Lung microvascular endothelial cell (primary cell): ENCODE measurements at places on chromosomes 7 and 10.

DNA sequence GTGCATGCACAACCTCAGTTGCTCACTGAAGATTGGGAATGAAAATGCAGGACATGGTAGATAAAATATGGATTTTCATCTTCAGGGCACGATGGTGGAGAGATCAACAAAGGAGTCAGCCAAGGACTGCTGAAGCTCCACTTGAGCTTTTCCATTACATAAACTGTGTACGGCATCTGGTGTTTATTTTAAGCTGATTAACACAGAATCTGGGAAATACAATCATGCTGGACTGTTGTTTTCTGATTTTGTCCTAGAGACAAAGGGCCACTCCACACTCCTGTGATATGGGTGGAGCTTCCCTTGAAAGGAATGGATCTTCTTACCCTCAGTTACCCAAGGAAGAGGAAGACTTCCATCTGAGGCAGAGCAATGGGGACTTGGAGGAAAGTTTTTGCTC lies 120.6 kb downstream of the SAMD9 start:
- DNase-seq = no peak

DNA sequence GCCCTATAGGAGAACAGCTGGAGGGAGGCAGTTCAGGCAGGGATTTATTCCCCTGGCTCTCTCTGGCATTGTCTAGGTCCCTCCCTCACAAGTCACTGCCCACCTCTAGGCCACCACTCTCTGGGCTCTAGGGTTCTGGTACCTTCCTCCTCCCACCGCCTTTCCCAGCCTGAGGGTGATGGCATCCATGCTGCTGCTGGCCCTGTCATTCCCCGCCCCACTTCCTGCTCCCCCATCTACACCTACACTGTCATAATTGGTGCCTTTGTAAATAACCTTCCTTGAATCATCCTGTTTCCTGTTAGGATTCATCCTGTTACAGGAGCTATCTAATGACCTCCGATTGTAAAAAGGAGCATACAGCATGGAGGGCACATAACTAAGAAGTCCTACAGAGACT lies 303.3 kb upstream of the COBL start:
- no peak for DNase-seq

DNA sequence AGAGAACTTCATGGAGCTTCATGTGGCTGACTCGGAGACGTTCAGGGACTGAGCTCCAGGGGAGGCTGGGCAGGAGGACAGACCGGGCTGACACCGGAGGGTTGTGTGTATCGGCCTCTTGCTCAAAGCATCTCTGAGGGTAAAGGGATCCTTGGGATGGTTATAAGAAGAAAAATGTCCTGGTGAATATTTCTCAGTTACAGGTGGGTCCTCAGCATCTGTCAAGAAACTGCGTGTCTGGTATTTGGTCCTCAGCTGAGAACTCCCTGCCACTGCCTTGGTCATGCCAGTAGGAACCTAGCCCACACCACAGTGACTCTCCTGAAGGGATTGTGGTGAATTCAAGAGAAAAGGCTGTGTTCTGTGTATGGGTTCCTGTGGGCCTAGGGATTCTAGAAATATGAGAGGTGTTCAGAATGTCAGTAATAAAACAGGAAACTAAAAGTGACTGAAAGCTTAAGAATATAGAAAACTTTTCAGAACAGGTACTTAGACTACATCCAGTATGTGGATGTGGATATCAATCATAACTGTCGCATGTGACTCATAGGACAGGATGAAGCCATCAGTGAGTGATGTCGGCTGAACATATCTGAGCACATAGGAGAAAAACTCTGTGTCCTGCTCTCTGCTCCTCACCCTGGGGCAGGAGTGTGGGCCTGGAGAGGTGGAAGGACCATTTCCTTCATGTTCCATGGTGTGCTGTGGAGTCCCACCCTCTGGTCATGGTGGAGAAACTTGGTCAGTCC lies 28.4 kb downstream of the MBL2 start:
- DNase-seq = no peak

- no peak for DNase-seq
These were observed 3.7 kb upstream of the NDST2 start for GRCh38 chr10:73814896-73815718.

- no peak for DNase-seq
These were observed 45.9 kb downstream of the SHH start for GRCh38 chr7:155766386-155766785.

DNA sequence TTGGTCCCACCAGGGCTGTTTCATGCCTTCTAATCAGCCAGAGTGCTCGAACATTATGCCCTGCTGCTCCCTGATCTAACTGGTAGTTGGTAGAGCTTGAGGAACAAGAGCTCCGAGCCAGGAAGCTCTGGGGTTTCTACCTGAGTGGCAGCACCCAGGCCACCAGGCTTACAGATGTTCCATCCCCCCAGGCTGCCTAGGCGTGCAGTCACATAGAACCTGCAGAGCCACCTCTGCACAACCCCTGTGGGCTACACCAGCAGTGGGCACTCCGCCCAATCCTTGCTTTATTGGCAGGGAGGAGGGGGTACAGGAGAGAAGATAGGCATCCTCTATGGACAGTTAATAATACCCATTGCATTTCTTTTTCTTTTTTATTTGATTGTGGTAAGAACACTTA lies 21.8 kb downstream of the MAP3K8 start:
- no peak for DNase-seq

- peak; percentile 36 for DNase-seq
These were observed 6.9 kb downstream of the MMD2 start for GRCh38 chr7:4951903-4952636.

DNA sequence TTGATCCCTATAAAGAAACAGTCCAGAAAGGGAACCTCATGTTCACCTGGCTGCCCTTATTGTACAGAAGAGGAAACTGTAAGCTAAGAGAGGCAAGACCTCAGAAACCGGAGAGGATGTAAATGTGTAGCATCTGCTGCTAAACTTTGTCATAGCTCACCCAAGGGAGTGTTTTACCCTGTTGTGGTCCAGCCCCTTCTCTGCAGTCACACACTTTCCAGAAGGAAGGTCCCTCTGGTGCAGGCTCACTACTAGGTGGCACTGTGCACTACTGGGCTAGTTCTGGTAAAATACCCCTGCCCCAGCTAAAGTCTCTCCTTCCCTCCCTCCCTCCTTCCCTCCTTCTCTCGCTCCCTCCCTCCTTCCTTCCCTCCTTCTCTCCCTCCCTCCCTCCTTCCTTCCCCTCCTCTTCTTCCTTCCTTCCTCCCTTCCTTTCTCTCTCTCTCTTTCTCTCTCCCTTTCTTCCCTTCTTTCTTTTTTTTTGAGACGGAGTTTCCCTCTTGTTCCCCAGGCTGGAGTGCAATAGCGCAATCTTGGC lies 42.5 kb upstream of the LCOR start:
- DNase-seq = peak; percentile 54

DNA sequence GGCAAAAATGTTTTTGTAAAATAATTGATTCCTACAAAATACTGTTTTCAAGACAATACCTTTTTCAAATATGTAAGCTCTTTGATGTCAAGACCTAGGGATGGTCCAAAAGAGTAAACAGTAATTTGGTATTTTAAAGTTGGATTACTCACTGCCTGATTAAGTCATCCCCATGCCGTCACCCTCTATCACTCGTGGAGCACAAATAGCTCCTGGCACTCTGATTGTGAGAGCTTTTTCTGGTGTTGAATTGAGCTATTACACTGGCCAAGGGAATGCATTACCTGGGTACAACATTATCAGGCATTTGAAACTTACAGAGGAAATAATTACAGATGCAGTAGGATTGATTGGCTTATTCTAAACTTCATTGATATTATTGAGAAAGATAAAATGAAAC lies 231.9 kb upstream of the GRM3 start:
- no peak for DNase-seq

- no peak for DNase-seq
These were observed 255.6 kb upstream of the ZNF32 start for GRCh38 chr10:43904301-43904700.

- DNase-seq = no peak
These were observed 56.4 kb downstream of the CYCS start for GRCh38 chr7:25068502-25069213.

DNA sequence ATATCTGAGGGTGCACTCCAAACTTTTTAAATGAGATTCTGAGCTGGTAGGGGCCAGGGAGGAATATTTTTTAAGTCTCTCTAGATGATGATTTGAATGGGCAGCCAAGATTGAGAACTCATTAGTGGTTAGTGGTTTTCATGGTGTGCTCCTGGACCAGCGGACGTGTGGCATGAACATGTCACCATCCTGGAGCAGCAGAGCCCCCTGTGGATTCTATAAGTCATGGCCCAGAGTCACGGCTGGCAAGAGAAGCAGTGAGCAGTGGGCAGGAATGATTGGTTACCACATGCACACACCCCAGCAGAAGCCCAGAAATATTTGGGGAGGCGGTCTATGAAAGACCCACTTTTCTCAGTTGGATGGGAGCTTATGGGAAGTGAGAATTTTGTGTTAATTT lies 21.2 kb upstream of the UCN3 start:
- peak; percentile 34 for DNase-seq

GRCh38 chr10:93352638-93353383 lies 129.3 kb downstream of the MYOF start:
- DNase-seq = peak; percentile 48

DNA sequence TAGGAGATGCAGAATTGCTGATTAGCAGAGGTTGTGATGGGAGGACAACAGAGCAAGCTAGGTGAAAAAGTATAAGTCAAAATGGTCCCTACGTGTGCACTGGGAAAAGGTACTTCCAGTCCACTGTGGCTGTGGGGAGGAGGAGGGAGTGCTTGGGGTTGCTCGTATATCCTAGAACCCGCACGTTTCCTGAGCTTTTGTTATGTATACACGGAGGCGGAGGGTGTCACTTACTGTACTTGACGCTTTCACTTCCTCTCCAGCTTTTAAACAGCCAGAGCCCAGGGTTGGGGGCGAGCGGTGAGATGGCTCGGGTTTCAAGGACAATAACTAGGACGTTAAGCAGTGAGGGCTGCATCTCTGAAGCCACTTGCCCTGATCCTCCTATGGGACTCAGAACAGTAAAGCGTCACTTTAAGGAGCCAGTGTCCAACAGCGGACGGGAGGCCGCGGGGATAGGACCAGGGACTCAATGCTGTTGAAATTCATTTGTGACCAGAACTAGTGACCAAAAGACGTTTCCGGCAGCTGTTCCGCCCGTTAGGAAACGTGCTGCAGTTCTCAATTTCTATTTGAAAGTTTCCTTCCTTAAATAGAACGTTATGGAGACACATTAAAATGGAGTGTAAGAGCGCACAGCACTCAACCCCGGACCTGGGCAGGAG lies 985 bp upstream of the ETV1 start:
- peak; percentile 72 for DNase-seq

- DNase-seq = no peak
These were observed 111.8 kb upstream of the ANKRD1 start for GRCh38 chr10:91032611-91033206.

- DNase-seq = no peak
These were observed 36.2 kb downstream of the COX15 start for GRCh38 chr10:99695761-99696160.

DNA sequence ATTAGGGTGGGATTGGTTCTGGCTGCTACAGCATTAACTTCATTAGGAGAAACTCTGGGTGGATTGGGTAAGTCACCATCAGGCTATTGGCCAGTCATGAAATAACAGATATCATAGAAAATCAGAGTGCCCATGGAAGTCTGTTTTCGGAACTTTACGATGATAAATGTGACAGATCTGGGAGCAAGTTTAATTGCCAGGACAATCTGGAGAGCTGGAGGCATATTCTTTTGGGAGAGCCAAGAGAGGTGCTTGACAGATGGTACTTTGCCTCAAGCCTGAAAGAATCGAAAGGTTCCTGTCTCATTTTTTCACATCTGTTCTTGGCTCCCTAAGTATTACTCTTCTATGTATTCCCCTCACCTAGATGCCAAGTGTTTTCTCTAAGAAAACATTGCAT lies 369.9 kb downstream of the CNTNAP2 start:
- DNase-seq = no peak

GRCh38 chr7:88344956-88345832 lies 38.5 kb upstream of the STEAP4 start:
- DNase-seq = peak; percentile 17

GRCh38 chr7:151820491-151821105 lies 56.3 kb downstream of the PRKAG2 start:
- no peak for DNase-seq

GRCh38 chr10:34655286-34656170 lies 159.6 kb downstream of the PARD3 start:
- peak; percentile 70 for DNase-seq

- no peak for DNase-seq
These were observed 4.7 kb upstream of the EIF5AL1 start for GRCh38 chr10:79507440-79508167.

GRCh38 chr7:93551063-93551895 lies 23.2 kb downstream of the CALCR start:
- peak; percentile 60 for DNase-seq

- no peak for DNase-seq
These were observed 39.4 kb downstream of the CTBP2 start for GRCh38 chr10:125121003-125121402.

DNA sequence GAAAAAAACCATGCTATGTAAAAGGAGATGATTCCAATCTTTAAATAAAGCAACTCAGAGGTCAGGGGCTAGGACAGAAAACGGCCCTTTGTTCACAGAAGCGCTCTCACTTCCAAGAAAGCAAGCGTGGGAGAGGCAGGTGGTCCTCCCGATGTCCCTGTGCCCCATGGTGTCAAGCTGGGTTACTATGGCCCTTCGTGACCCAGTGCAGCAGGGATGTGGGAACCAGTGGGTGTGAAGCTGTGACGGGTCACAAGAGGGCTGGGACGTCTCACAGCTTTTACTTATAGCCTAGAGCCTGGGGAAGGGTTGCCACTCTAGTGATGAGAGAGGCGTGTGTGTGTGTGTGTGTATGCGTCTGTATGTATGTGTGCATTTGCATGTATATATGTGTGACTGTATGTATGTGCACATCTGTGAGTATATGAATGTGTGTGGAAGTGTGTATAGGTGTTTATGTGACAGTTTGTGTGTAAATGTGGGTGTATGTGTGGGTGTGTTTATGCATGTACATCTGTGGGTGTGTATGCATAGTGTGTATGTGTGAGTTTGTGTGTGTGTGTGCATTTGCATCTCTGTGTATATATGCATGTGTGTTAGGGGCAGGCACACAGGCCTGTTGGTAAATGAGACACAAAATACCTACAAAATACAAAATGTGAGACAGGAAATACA lies 25.2 kb downstream of the HTRA1 start:
- DNase-seq = no peak

DNA sequence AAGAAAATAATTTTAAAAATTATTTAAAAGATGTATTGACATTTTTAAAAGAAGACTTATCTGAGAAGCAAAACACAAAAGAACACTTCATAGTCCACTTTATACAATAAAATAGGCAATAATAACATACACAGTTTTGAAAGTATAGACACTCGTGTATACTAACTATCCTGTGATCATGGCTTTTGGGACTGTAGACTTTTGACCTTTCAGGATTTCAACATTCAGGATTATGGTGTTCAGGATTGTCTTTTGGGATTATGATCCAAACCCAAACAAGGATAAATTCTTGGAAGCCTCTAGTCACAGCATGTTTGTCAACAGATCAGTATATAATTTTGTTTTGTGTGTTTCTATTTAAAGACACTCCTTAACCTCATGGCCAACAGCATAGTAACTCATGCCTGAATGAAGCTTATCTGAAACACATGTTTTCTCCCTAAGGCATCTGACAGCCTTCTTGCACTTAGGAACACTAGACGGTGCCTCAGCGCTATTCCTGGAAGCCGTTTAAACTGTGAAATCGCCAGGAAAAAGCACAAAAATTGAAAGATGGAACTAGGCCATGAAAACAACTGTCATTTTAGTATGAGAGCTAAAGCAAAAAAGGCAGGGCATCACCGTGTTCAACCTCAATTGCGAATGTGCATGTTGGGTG lies 29.9 kb downstream of the GSAP start:
- DNase-seq = no peak

GRCh38 chr10:110852255-110852896 lies 19.4 kb upstream of the PDCD4 start:
- DNase-seq = peak; percentile 15

GRCh38 chr10:32650246-32650655 lies 204.3 kb downstream of the CCDC7 start:
- no peak for DNase-seq
